ENCODE measurements at places on chromosomes 11 and 22.
A peak's percentile ranks its signal among the peaks of the same experiment; 100 is the strongest.

DNA sequence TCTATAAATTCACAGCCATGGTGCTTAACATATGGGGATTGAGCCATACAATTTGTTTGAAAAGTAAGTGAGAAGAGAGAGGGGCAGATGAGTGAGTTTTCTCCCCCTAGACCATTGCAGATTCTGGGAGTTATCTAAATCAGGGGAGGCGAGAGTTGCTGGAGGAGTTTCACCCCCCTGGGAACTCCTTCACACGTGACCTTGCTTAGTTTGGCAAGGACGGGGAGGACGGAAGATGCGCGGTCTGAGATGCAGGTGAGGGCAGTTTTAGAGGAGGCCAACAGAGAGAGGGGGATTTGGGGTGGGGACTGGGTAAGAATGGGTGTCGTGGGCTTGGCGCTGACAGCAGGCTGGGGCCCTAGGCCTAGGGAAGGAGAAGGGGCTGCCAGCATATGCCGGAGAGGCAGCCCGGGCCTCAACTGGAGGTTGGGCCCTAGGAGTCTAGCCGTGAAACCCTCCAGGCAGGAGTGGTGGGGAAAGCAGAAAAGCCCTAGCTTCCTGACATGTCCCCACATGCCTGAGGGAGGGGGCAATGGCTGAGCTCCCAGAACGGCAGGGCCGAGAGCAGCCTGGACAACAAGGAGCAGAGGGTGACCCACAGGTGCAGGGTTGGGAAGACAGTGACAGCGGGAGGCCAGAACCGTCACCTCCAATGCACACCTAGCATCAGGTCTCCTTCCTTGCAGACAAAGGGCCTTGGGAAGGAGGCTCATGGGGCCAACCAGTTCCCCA, 63.9 kb downstream of the ELFN2 start:
- no peak for DNase-seq

DNA sequence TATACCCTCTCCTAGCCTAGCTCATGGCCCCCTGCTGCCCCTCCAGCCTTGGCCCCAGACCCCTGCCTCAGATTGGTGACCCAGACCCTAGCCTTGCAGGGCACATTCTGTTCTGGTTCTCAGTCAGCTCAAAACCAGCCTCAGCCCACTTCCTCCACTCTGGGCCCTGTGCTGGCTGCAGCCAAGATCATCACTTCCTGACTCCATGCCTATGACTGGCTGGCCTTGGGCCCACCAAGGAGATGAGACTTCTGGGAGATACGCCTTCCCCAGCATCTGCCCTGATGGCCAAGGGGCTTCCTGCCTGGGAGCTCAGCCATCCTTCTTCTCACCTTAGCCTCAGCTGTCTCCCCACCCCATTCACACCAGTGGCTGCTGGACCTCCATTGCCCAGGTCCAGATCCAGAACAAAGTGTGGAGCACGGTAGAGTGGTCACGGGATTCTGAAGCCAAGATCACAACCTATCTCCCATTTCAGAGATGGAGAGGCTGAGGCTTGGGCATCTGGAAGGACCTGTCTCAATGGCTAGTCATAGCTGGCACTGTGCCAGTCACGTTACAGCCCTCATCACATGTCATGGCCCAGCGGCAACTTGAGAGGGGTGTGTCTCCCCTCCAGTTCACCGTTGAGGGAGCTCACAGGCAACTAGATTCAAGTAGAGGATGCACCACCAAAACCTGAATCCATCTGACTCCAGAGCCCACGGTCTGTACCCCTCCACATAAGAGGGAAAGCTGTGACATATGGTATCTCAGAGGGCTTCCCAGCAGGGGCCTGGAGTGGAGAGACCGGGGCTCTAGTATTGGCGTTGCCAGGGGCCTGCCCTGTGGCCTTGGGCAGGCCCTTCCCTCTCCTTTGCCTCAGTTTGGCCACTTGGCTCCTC, 43.0 kb upstream of the KLHL35 start:
- DNase-seq = no peak

- DNase-seq = no peak
Observed at GRCh38 chr11:79189055-79189454, 251.8 kb downstream of the TENM4 start.

- no peak for DNase-seq
Observed at GRCh38 chr11:121967131-121967704, 148.8 kb downstream of the BLID start.

DNA sequence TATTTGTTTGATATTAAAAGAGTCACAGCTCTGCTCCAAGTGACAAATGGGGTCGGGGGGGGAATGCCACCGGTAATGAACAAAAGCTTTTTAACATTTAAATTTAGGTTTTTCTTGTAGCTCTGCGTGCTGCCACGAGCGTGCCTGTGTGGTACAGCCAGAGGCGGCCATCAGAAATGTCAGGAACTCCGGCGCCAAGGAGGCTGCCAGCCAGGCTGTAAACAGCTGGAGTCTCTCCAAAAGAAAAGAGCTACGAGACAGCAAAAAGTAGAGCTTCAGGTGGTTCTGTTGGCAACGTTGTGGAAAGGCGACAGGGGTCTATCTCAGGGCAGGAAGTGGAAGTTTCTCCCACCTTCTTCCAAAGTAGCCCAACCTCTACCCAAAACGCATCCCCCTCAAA, 532.8 kb downstream of the OPCML start:
- no peak for DNase-seq

- peak; percentile 64 for DNase-seq
Observed at GRCh38 chr11:78742430-78742829, 167.8 kb upstream of the NARS2 start.

DNA sequence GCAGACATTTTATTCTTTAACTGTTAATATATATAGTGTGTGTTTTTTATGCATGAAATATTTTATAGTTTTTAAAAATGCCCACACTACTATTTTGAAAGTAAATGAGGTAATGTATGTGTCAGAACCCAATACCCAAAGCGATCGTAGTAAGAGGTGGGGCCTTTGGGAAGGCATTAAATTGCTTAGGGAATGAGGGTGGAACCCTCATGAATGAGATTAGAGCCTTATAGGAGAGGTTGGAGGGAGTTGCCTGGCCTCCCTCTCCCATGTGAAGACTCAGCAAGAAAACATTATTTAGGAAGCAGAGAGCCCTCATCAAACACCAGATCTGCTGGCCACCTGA, 11.1 kb downstream of the KLHL35 start:
- no peak for DNase-seq

DNA sequence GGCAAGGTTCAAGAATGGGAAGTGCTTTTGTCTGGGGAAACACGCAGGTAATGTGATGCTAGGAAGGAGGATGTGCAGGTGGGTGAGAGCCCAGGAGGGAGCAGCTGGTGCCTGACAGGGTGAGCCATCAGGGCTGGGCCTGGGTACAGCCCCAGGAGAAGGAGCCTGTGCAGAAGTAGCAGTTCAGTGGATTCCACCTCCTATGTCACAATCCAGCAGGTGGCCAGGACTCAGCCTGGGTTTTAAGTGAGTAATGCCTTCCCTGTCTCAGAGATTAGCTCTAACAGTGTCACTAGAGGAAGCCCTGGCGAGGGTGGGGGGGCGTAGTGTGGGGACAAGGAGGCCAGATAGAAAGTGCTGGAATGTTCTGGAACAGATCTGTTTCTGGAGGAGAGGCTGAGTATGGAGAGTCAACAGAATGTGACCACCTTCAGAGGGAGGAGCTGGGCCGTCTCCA, 8.1 kb downstream of the RIC8A start:
- no peak for DNase-seq
